ENCODE measurements at places on chromosomes 2 and 18.

GRCh38 chr2:165277295-165277694 lies 38.1 kb downstream of the SCN2A start:
- DNase-seq: no peak

- no peak for DNase-seq
Measured at GRCh38 chr2:96399342-96400048, 63.9 kb downstream of the NCAPH start.

DNA sequence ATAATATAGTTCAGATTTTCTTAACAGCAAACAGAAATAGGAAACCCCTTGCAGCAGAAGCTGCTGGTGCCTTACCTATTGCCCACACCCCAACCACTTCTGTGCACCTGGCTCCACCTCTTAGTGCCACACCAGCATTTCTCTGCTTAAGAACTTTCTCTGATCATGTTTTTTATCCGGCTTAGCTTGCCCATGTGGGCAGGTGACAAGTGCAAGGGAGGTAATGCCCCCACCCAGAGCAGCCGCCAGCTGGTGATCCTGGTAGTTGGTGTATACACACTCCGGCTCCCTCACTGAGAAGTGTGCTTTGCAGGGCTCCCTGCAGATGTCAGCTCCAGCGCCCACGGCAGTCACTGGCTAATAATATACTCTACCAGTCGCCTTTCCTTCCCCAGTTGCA lies 126.3 kb downstream of the ALPK2 start:
- DNase-seq: no peak

GRCh38 chr2:209830722-209831465 lies 59.3 kb downstream of the UNC80 start:
- DNase-seq: no peak

DNA sequence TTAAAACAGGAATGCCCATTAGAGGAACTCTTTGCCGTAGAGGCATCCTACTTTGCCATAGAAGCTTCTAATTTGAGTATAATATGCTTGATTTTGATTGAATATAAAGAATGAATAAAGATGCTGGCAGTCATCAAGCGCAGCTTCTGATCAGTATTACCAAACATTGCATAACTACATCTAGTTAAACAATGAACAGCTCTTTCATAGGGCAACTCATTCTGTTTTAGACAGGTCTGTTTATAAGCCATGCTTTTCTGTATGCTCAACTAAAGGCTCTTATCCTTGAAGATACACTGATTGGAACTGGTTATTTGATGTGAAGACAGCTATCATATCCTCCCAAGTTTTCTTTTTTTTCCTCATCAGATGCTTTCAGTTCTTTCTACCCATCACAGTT lies 122.6 kb upstream of the FAM117B start:
- DNase-seq: no peak

GRCh38 chr2:191889931-191890330 lies 43.0 kb upstream of the CAVIN2 start:
- DNase-seq: no peak

DNA sequence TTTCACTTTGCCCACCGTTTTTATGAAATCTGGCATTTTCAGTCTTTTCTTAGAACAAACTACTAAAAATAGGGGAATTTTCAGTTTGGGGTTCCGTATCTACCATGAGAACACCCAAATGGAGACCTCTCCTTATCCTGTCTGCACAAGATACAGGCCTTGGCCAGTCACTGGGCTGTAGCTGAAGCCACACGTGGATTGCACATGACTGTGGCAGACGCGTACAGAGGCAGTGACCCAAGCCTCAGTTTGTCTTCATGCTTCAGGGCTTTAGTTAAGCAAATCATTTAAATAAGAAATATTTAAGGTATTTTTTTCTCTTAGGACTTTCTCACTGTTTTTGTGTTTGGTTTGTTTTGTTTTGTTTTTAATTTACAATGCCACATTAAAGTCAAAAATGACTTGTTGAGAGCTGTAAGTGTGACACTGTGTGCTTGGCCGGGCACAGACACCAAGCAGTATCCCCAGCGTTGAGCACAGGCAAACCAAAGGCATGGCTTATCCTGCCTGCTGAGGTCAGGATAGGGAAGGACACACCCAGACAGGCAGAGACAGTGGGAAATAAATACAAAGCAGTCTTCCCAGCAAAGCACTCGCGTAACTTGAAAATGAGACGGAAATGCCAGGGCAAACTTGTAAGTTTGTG lies 53.3 kb downstream of the TRAPPC12 start:
- DNase-seq: no peak

- no peak for DNase-seq
Measured at GRCh38 chr2:191885098-191885497, 38.2 kb upstream of the CAVIN2 start.

DNA sequence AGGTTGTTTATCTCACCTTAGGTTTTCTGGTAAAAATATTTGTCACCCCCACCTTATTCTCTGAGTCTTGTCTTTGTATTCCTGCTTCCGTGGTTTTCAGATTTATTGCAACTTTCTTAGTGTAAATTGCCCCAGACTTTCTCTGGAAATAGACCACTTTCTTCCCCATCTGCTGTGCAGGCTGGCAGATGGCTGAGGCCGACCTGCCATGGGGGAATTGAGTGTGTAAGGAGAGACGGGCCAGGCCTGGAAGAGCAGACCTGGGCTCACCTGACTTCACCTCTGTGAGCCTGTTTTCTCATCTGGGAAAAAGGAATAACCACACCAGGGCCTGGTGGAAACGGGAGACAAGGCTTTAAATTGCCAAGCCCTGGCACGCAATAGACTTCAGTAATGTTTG lies 44.9 kb downstream of the ACKR3 start:
- no peak for DNase-seq

DNA sequence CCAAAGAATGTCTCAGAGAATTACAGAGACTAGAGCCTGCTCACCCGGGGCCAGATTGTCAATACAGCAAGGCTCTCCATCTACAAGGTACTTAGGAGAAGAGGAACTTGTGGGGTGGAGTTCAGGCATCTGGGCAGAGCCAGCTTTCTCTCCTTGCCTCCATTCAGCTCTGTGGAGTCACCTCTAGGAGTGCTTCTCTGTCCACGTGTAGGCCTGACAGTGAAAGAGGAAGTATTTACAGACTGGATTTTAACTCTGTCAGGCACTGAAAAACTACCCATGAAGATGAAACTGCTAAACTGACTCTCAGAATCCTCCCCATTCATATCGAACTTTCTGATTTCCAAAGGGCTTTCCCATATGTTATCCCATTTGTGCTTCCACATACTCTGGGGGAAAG lies 315.6 kb downstream of the SETBP1 start:
- DNase-seq: no peak

GRCh38 chr2:51795248-51795888 lies 763.4 kb upstream of the NRXN1 start:
- DNase-seq: peak; percentile 68

DNA sequence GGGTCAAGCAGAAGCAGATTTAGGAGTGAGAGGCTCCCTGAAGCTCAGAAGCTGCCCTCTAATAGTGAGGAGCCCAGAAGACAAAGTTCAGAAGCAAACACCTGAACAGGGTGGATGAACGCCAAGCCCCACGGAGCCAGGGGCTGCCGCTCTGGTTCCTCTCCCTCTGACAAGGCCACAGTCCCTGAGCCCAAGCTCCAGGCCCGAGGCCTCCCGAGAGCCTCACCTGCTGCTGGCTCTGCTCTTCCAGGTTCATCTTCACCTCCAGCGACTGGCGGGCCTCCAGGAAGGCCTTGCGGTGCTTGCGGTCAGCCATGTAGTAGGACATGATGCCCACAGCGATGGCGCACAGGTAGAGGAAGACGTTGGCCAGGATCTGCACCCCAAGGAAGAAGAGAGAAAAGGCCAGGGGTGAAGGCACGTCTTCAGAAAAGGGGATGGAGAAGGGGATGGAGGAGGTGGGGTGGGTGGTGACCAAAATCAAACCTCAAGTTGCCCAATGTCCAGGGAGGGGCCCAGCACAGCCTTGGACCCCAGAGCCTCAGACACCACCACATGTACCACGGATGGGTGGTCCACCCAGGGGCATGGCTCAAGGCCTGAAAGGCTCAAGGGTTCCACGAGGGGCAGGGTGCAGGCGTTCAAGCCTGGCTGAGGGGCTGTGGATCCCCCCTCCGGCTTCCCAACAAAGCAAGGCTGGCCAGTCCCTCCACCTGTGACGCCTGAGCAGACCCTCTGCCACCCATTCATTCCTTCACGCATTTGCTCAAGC lies 47.5 kb downstream of the ADCY3 start:
- DNase-seq: no peak

- DNase-seq: no peak
Measured at GRCh38 chr2:238361877-238362276, 41.6 kb downstream of the TRAF3IP1 start.
